Right atrium auricular region (tissue), 2 donors: ENCODE measurements at places on chromosomes 11 and 22. TPM values are rescaled to one million over a fixed set of nuclear protein-coding genes. Genes with fewer than 3 reads are reported as not detected.

- H3K4me3 ChIP-seq = no peak overlapping the region
- H3K27me3 ChIP-seq = no peaks in the 10 kb centered on the region
- no peak overlapping the region for H3K27ac ChIP-seq
- DNase-seq = no peak
- H3K36me3 ChIP-seq = no peaks in the 10 kb centered on the region
- H3K4me1 ChIP-seq = no peaks in the 10 kb centered on the region
Measured at GRCh38 chr11:116461789-116462188, 311.0 kb downstream of the BUD13 start.

- no peaks in the 10 kb centered on the region for H3K4me1 ChIP-seq
- no peak overlapping the region for H3K27ac ChIP-seq
- no peak overlapping the region for H3K4me3 ChIP-seq
- no peaks in the 10 kb centered on the region for H3K27me3 ChIP-seq
- no peak for DNase-seq
Measured at GRCh38 chr11:35763765-35764164, 101.2 kb downstream of the TRIM44 start.

Gene GSTT2B
- 9.1 TPM for total RNA-seq

- H3K27ac ChIP-seq = peak overlapping the region; percentile 79
- H3K4me1 ChIP-seq = peaks cover 19% of the 10 kb centered on the region
- H3K27me3 ChIP-seq = no peaks in the 10 kb centered on the region
- peak overlapping the region; percentile 61 for H3K4me3 ChIP-seq
Measured at GRCh38 chr22:50199829-50200460, 866 bp upstream of the SELENOO start.

- DNase-seq = no peak
- no peaks in the 10 kb centered on the region for H3K36me3 ChIP-seq
- peaks cover 19% of the 10 kb centered on the region for H3K4me1 ChIP-seq
- no peak overlapping the region for H3K27ac ChIP-seq
- H3K27me3 ChIP-seq = no peaks in the 10 kb centered on the region
Measured at GRCh38 chr11:36620246-36620645, 22.2 kb upstream of the RAG2 start.

GRCh38 chr11:69372589-69373250, 78.8 kb downstream of the MYEOV start:
- no peaks in the 10 kb centered on the region for H3K36me3 ChIP-seq
- H3K4me3 ChIP-seq = no peak overlapping the region
- DNase-seq = peak; percentile 32
- H3K4me1 ChIP-seq = no peaks in the 10 kb centered on the region

Gene OR10A2
- not detected for total RNA-seq

Gene RTN4RL2
- total RNA-seq = 0.94 TPM

DNA sequence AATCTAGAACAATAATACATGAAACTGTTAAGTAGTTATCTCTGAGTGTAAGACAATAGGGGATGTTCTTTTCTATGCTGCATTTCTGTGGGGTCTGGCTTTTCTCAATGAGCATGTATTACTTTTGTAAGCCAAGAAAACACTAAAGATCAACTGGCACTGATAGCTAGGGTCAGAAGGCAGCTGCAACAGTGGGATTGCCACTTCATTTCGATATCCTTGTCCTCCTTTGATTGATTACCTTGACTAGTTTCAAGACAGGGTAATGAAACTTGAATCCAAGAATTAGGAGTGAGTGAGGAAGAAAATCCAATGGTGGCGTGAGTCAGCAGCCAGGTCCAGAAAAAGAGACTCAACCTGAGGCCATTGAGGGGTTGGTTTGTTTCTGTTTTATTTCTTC, 46.5 kb downstream of the FEZ1 start:
- H3K27ac ChIP-seq = no peak overlapping the region
- no peak overlapping the region for H3K4me3 ChIP-seq

DNA sequence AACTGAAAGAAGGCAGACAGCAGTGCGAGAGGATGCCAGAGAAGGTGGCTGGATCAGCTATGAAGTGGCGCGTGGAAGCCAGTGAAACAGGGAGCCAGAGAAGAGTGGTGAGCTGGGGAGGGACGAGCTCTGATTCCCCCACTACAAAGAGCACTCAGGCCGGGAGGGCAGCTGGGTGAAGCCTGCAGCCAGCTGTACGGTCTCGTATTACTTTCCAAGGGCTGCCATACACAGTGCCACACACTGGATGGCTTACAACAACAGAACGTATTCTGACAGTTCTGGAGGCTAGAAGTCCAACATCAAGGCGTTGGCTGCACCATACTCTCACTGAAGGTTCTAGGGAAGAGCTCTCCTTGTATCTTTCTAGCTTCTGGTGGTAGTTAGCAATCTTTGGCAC, 47.1 kb upstream of the WNT11 start:
- no peaks in the 10 kb centered on the region for H3K36me3 ChIP-seq
- H3K27ac ChIP-seq = no peak overlapping the region
- no peaks in the 10 kb centered on the region for H3K27me3 ChIP-seq

DNA sequence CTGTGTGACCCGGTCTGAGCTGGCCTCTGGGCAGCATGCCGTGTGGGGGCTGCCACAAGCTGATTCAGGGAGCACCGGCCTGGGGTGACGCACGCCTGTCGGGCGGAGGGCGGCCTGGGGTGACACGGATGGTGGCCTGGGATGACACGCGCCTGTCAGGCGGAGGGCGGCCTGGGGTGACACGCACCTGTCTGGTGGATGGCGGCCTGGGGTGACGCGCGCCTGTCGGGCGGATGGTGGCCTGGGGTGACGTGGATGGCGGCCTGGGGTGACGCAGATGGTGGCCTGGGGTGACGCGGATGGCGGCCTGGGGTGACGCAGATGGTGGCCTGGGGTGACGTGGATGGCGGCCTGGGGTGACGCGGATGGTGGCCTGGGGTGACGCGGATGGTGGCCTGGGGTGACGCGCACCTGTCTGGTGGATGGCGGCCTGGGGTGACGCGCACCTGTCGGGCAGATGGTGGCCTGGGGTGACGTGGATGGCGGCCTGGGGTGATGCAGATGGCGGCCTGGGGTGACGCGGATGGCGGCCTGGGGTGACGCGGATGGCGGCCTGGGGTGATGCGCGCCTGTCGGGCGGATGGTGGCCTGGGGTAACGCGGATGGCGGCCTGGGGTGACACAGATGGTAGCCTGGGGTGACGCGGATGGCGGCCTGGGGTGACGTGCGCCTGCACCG, 21.5 kb downstream of the PTDSS2 start:
- H3K4me1 ChIP-seq = no peaks in the 10 kb centered on the region
- no peak for DNase-seq
- no peaks in the 10 kb centered on the region for H3K27me3 ChIP-seq

- H3K27me3 ChIP-seq = no peaks in the 10 kb centered on the region
- no peak for DNase-seq
- peaks cover 22% of the 10 kb centered on the region for H3K4me1 ChIP-seq
- peaks cover 3% of the 10 kb centered on the region for H3K36me3 ChIP-seq
- no peak overlapping the region for H3K4me3 ChIP-seq
- H3K27ac ChIP-seq = peak overlapping the region; percentile 27
Measured at GRCh38 chr11:73095613-73096012, 46.5 kb downstream of the FCHSD2 start.

- H3K27me3 ChIP-seq = no peaks in the 10 kb centered on the region
- DNase-seq = no peak
- no peaks in the 10 kb centered on the region for H3K36me3 ChIP-seq
- no peak overlapping the region for H3K4me3 ChIP-seq
- no peak overlapping the region for H3K27ac ChIP-seq
- H3K4me1 ChIP-seq = no peaks in the 10 kb centered on the region
Measured at GRCh38 chr11:77104727-77105126, 2.1 kb downstream of the OMP start.

Gene SMTNL1
- total RNA-seq = not detected

Gene FUT4
- 3.3 TPM for total RNA-seq

Gene TESMIN
- 0.78 TPM for total RNA-seq

- no peak overlapping the region for H3K27ac ChIP-seq
- no peaks in the 10 kb centered on the region for H3K27me3 ChIP-seq
- peaks cover under 1% of the 10 kb centered on the region for H3K4me1 ChIP-seq
- H3K4me3 ChIP-seq = no peak overlapping the region
Measured at GRCh38 chr11:130470832-130471706, 22.6 kb downstream of the ADAMTS15 start.

DNA sequence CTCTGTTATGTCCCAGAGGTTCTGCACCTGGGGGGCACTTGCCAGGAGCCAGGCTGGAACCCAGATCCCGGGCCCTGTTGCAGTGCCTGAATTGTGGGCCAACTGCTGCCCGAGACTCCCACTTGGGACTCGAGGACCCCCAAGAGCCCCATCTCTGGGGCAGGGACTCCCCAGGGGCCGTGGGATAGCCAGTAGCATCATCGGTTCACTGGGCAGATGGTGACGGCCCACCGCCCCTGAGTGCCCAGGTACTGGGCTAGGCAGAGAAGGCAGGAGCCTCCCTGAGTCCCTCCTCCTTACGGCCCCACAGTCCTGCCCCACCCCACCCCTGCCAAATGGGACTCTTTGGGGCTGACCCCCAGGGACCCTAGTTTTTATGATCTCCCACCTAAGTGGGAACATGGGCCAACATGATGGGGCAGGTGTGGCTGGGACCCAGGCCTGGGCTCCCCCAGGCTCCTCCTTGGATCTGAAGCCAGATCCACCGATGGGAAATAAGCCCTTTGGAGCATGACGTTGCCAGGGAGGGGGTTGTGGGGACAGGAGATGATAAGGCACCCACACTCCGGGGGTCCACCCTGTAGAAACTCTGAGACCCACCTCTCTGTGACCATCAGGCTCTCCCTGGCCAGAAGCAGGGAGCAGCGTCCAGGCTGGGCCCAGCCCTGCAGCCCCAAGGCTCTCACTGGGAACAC, 94.5 kb upstream of the FGF3 start:
- DNase-seq = no peak
- H3K4me1 ChIP-seq = no peaks in the 10 kb centered on the region
- H3K4me3 ChIP-seq = no peak overlapping the region
- no peaks in the 10 kb centered on the region for H3K27me3 ChIP-seq

GRCh38 chr11:117950993-117951961, 22.1 kb upstream of the TMPRSS13 start:
- H3K27me3 ChIP-seq = no peaks in the 10 kb centered on the region
- H3K27ac ChIP-seq = no peak overlapping the region
- no peaks in the 10 kb centered on the region for H3K4me1 ChIP-seq
- no peak overlapping the region for H3K4me3 ChIP-seq
- no peaks in the 10 kb centered on the region for H3K36me3 ChIP-seq
- peak; percentile 47 for DNase-seq

Gene B4GALNT4
- 0.39 TPM for total RNA-seq

Gene ACTN3
- total RNA-seq = not detected

DNA sequence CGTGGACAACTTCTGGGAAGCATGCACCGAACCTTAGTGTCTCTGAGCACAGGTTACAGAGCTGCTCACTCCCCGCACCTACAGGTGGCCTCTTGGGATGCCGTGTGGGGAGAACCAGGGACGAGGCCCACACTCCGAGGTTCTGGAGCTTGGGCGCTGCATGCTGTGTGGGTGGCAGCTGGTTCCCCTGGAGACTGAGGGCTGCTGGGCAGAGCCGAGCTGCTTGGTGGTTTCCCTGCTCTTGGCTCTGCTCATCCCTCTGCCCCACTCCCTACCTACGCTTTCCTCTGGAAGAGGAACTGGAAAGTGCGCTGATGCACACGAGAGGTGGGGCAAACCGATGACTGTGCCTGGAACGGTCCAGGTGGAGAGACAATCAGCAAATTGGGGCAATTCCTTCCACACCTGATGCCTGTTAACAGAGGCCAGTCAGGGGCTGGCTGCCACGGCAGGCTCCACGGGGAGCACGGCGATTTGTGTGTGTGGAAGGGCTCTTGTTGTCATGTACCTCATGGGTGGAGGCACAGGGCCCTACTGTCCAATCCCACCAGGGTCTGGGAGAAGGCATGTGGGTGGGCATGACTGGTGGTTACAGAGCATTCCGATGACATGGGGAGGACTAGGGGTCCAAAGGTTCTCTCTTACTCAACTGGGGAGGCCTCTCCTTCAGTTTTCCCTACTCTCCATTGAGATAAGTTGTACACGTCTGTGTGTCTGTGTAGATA, 60.9 kb downstream of the ST14 start:
- no peaks in the 10 kb centered on the region for H3K36me3 ChIP-seq
- no peaks in the 10 kb centered on the region for H3K4me1 ChIP-seq
- no peak overlapping the region for H3K4me3 ChIP-seq
- no peaks in the 10 kb centered on the region for H3K27me3 ChIP-seq

Gene MGAT3
- 11.3 TPM for total RNA-seq

GRCh38 chr11:40215556-40215955, 1243.9 kb downstream of the LRRC4C start:
- H3K36me3 ChIP-seq = no peaks in the 10 kb centered on the region
- H3K4me1 ChIP-seq = no peaks in the 10 kb centered on the region
- H3K27ac ChIP-seq = peak overlapping the region; percentile 64
- no peak overlapping the region for H3K4me3 ChIP-seq
- DNase-seq = no peak
- H3K27me3 ChIP-seq = no peaks in the 10 kb centered on the region

- H3K27ac ChIP-seq = no peak overlapping the region
- H3K36me3 ChIP-seq = no peaks in the 10 kb centered on the region
- DNase-seq = no peak
- no peaks in the 10 kb centered on the region for H3K27me3 ChIP-seq
- no peaks in the 10 kb centered on the region for H3K4me1 ChIP-seq
- H3K4me3 ChIP-seq = no peak overlapping the region
Measured at GRCh38 chr11:117490911-117491310, 163.3 kb downstream of the CEP164 start.

DNA sequence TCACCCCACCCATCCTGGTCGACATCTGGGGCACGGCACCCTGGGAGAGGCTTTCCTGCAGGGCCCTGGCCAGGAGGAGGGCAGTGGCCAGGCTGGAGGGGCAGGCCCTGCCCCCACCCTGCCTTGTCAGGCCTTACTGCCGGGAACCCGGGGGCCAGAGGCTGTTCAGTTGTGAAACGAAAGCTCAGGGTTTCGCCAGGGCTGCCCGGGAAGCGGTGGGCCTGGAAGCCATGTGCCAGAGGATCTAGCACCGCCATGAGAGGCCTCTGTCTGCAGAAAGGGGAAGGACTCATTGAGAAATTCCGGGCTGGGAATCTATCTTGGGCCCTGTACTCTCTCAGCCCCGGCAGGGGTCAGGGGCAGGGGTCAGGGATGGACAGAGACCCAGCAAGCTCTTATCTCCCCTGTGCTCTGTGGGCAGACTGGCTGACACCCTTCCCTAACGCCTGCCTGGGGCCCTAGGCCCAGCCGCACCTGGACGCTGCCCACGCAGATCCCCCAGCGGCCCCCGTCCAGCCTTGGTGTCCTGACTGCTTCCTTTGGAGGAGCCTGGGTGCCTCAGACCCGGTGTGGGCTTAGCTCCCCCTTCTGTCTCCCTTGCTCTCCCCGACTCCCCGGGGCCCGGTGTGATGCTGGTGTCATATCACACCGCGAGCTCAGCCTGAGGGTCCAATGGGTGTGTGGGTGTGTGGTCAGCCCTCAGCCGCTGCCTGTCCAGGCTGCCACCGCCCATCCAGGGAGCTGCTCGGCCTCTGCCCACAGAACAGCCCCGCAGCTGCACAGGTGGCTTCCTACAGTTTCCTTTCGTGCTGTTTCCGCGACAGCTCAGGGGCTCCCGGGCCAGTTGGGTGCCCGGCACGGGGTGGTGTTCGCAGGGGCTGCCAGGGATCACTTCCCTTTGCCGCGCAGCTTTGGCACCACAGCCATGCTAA, 6.5 kb downstream of the PIM3 start:
- H3K36me3 ChIP-seq = peaks cover 20% of the 10 kb centered on the region
- peak overlapping the region; percentile 98 for H3K27ac ChIP-seq
- H3K4me1 ChIP-seq = no peaks in the 10 kb centered on the region
- DNase-seq = peak; percentile 80

GRCh38 chr22:18031695-18032454, 7.5 kb upstream of the MICAL3 start:
- H3K27ac ChIP-seq = peak overlapping the region; percentile 67
- H3K27me3 ChIP-seq = no peaks in the 10 kb centered on the region
- H3K36me3 ChIP-seq = no peaks in the 10 kb centered on the region
- H3K4me1 ChIP-seq = peaks cover 19% of the 10 kb centered on the region
- H3K4me3 ChIP-seq = no peak overlapping the region

Gene CDC42BPG
- total RNA-seq = 0.33 TPM
